ENCODE measurements at places on chromosomes 1 and 21.

DNA sequence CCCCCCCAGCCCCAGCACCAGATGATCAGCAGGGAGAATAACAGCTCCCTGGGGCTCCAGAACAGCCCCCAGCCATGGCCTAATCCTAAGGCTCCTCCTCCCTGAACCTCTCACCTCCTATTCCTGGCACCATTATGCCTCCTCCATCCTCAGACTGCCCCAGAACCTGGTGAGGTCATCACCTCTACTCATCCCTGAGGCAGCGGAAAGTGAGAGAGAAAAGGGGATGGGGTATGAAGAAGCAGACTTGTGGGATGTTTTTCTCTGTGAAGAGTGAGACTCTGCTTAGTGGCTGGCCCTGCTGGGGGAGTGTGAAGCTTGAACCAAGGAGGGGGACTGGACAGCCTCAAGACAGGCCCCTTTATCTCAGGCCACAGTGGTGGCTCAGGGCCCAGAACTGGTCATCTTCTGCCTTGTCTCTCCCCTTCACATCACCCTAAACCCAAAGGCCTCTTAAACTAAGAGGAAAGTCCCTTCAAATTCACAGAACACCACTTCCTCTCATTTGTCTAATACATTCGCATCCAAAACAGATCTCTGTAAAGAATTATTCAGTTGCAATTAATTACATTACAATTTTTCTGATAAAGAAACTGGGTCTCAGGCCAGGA is 2.2 kb upstream of the PPM1J start:
- DNase-seq = no peak

GRCh38 chr1:37347104-37347649 is 127.2 kb upstream of the ZC3H12A start:
- DNase-seq = no peak

GRCh38 chr21:42317826-42318746 is 2.9 kb upstream of the TFF3 start:
- no peak for DNase-seq

GRCh38 chr1:110188035-110188618 is 22.0 kb upstream of the KCNC4 start:
- no peak for DNase-seq

GRCh38 chr1:53508991-53509666 is 49.9 kb downstream of the DMRTB1 start:
- DNase-seq = no peak

DNA sequence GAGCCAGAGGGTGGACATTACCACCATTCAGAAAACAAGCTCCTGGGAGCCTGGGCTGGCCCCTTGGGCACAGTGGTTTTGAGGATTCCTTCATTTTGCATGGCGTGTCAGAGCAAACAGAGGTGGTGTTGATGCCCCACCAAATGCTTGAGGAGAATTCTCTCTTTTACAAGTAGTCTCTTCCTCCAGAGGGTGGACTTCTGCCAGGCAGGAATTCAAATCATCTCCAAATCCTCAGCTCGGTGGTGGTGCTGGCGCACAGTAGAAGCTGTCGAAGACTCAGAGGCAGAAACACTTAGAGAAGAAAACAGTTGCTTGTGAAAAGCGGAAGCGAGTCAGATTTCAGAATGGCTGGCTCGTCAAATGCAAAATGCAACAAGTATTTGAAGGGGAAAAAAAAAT is 3.4 kb upstream of the CHI3L1 start:
- DNase-seq = no peak

DNA sequence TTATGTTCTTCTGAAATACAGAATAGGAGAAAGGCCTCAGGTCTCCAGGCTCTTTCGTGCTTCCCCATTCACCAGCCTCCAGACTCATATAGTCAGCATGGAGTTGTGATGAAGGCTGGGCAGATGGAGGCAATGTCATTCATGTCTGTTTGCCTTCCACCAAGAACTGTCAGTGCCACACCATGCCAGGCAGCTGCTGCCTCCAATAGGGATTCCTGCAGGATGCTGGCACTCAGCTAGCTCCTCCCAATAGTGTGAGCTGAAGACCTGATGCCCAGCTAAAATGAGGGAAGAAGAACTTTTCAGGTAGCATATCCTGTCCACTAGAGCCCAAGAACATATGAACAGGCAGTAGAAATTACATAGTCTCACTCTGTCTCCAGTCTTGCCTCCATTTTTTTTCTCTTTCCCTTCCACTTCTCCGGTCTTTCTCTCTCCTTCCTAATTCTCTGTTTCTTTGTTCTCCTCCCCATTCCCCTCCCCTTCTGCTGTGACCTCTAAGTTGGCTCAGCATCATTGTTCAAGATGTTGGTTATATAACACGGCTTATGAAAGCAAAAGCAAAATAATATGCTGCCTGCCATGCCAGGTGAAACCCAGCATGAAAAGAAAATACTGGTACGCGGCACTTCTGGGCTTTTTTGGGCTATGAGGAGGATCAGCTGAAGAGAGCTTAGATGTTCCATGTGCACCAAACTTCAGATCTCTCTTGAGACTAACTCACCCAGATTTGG is 17.3 kb downstream of the GLUL start:
- DNase-seq = no peak

- no peak for DNase-seq
These were observed 54.0 kb downstream of the PIK3CD start for GRCh38 chr1:9705337-9706093.

DNA sequence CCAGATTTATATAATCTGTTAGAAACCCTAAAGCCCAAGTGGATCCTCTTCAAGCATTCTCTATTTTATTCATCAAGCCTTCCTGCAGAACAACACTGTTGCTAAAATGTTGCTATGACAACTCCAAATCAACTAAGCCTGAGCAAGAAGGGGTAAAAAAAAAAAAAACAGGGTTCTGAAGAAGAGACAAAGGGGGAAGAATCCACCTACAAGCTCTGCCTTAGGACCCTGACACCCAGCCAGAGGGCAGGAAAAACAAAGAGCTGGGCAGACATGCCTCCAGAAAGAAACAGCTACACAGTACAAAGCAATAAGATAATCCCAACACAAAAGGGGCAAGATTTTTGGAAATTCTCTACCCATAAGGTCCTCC is 1.3 kb downstream of the USF1 start:
- no peak for DNase-seq

DNA sequence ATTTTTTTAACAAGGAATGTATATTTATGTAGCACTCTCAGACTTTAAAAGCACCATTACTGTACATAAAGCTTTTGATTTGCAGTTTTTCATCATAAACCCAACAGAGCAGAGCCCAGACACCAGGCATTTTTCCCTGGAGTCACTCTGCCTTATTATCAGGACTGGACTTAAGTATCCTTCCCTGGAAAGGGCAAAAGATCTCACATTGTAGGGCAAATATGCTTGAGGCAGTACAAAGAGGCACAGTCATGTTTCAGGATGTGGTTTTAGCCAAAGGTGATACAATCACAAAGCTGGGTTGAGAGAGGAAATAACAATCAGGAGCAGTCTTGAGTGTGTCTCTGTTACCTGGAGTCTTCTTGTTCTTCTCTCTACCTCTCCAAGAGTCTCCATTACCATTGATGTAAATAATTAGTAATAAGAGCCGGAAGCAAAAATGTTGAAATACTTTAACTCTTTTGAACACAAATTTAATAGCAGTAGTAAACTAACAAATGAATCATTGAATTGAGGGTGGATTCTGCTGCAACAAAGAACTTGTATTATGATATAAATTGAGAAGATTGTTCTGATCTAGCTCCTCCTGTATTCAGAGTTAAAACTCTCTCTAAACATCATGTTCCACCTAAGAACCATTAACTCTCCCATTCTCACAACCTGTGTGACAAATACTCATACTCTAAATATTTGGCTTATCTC is 160.5 kb downstream of the LTN1 start:
- DNase-seq = no peak

DNA sequence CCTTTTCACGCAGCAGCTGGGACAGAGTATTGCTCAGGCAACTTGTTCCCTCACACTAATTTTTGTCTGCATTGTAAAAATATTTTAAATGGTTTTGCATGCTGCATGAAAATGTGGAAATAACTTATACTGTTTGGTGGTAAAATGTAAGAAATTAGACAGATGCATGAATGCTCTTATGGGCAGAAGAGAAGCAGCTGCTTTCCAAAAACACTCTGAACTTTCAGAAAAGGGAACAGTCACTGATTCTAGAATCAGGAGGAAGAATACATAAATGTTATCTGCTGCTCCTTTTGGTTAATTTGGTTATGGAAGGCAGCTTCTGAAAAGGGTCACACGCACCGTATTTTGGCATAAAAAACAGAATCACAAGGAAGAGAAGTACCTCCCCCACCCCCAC is 87.0 kb upstream of the RUNX1 start:
- DNase-seq = no peak

GRCh38 chr21:16420031-16420724 is 690.4 kb downstream of the USP25 start:
- DNase-seq = no peak

Data from stimulated activated CD4-positive, alpha-beta T cell treated with anti-CD3 and anti-CD28 coated beads, Interleukin-15, amount 100 ng/mL, for 1 hour (primary cell).